Stimulated activated CD4-positive, alpha-beta T cell treated with anti-CD3 and anti-CD28 coated beads, Interleukin-4, amount 100 ng/mL, for 4 hours (primary cell): ENCODE measurements at places on chromosomes 13 and 19.

DNA sequence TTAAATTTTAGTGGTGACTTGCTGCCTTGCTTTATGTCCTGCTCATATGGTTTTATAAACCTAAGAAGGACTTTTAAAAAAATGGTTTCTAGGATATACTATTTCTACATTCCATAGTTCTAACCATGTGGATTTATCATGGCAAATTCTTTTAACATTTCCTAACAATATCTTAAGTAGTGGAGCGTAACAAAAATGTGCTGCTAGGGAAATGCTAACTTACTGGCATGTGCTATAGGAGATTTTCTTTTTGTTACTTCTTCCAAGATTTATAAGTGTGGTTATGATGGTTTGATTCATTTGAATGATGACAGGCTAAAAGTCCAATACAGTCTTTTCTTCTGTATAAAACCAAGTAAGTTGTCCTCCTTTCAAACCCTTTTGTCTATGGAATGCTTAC lies 713.7 kb downstream of the SLITRK1 start:
- no peak for DNase-seq

DNA sequence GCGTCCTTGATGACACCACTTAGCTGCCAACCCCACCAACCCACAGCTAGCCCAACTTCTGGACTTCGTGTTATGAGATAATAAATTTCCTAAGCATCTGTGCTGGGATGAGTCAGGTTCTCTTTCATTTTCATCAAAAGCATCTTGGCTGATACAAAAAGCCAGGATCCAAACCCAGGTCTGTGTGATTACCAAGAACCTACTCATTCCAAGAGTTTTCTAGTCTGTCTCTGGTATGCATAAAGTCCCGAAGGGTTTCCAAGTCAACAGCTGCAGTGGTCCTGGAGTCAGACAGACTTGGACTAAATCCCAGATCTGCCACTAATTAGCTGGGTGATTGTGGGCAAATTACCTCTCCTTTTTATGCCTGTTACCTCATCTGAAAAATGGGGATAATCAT lies 55.5 kb upstream of the SERP2 start:
- no peak for DNase-seq

GRCh38 chr13:25292301-25292700 lies 5.0 kb upstream of the MTMR6 start:
- no peak for DNase-seq

DNA sequence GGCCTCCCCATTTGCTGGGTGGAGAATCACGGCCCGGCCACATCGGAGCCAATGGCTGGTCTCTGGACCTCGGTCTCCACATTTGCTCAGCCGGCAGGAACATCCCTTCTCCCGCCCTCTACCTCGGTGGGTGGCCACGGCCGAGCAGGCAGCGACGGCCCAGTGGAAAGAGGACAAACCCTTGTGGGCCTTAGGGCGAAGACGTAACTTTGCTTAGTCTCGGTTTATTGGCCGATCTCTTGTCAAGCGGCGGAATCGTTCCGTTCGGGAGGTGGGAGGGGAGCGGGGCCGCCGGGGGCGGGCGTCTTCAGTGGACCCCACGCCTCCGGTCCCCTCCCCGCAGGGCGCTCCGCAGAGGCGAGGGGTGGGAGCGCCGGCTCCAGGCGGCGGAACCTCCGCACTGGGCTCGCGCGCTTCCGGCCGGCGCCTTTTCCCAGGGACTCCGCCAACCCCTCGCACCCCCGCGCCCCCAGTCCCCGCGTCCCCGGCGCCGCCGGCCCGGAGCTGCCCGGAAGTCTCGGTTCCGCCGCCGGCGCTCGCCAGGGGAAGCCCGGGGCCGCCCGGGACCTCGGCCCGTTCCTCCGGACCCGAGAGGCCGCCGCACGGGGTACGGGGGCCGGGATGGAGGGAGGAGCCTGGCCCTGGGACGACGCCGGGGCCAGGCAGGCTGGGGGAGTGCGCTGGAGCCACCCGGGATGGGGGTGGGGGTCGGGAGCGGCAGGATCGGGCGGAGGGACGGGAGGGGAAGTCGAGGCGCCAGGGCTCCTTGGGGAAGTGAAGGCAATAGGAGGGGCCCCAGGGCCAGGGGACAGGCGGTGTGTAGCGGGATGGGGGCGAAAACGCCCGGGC lies at the start of gene ZNF580:
Gene ZNF580, plus strand, starts transcription at position 426 of the 849 bp plus-strand sequence. CDS start 1,507 bp downstream, outside the sequence.
- DNase-seq, result peak; percentile 64

- DNase-seq, result no peak
Measured at GRCh38 chr13:74221752-74222151, 87.5 kb upstream of the KLF12 start.

DNA sequence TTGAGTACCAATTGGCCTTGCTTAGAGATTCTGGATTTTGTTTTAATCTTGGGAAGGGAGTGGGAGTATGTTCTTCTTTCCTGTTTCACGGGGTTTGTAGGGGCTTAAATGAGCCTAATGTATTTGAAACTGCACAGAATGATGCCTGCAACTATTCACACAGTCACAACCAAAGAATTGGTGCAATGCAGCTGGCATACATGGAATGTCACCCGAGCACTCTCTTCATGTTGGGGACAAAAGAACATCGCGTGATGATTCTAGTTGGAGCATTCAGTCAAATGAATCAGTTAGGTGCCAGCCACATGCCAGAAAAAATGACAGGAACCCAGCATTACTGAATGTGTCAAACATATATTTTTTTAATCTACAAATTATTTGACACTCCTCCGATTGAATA lies 22.1 kb downstream of the STARD13 start:
- DNase-seq, result no peak

GRCh38 chr19:44890366-44891015 lies 563 bp upstream of the TOMM40 start:
- peak; percentile 100 for DNase-seq

DNA sequence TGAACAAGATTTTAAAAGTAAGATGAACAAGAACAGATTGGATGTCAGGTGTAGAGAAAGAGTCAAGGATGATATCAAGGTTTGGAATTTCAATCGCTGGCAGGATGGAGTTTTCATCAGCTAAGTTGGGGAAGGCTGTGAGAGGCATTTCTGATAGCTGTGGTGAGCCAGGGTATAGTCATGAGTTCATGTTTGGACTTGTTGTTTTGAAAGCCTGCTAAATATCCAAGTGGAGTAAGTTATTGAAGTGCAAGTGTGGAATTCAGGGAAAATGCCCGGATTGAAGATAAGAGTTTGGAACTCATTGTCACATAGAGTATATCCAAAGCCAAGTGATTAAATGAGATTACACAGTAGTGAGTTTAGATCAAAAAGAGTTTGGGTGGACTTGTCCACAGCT lies 11.0 kb upstream of the EPSTI1 start:
- no peak for DNase-seq

- no peak for DNase-seq
Measured at GRCh38 chr13:25384758-25385410, 13.1 kb downstream of the ATP8A2 start.

DNA sequence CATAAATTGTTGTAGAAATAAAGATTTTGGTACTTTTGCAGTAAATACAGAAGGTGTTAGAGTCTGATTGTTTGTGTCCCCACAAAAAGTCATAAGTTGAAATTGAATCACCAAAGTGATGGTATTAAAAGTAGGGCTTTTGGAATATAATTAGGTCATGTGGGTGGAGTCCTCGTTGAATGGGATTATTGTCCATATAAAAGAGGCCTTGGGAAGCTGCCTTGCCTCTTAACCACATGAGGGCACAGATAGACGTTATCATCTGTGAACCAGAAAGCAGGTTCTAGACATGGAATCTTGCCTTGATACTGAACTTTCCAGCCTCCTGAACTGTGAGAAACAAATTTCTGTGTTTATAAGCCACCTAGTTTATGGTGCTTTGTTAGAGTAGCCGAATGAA lies 186.8 kb downstream of the PRR20E start:
- no peak for DNase-seq

DNA sequence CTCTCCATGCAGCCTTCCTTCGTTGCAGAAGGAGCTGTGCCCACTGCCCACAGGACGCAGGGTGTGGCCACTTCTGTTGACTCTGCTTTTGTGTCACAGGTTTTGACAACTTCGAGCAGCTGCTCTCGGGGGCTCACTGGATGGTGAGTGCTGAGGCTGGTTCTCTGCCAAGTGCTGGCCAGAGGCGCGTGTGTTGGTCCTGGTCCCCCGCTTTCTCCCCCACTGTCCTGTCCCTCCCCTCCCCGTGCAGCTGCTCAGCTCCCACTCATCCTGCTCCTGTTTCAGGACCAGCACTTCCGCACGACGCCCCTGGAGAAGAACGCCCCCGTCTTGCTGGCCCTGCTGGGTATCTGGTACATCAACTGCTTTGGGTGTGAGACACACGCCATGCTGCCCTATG lies 10.6 kb upstream of the PDCD2L start:
- no peak for DNase-seq

- DNase-seq, result no peak
Measured at GRCh38 chr13:51912511-51913225, 50.9 kb downstream of the CCDC70 start.

GRCh38 chr13:32426990-32427851 lies 709 bp downstream of the N4BP2L1 start:
- peak; percentile 56 for DNase-seq

DNA sequence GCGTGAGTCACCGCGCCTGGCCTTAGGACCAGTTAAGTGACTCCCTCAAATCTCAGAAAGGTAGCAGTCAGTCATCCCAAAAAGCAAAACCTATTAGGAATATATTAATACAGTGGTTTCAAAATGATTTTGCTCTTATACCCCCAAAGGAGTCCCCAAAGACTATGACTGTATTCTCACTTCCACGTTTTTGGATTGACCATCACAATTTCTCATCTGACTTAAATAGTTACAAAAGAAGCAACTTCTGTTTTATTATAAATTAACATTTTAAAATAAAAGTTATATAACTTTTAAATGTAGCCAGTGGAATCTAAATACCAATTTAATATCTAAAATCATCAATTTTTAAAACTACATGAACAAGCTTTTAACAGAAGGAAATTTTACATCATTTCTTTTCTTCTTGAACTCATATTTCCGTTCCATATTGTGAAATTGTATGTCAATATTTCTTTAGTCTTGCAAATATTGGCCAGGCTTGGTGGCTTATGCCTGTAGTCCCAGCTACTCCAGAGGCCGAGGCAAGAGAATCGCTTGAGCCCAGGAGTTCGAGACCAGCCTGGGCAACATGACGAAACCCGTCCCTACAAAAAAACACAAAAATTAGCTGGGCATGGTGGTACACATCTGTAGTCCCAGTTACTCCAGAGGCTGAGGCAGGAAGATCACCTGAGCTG lies 1.5 kb upstream of the SPART start:
- DNase-seq, result no peak

- no peak for DNase-seq
Measured at GRCh38 chr13:103965506-103966243, 899.5 kb upstream of the SLC10A2 start.

- no peak for DNase-seq
Measured at GRCh38 chr13:83215627-83216026, 666.6 kb downstream of the SLITRK1 start.

DNA sequence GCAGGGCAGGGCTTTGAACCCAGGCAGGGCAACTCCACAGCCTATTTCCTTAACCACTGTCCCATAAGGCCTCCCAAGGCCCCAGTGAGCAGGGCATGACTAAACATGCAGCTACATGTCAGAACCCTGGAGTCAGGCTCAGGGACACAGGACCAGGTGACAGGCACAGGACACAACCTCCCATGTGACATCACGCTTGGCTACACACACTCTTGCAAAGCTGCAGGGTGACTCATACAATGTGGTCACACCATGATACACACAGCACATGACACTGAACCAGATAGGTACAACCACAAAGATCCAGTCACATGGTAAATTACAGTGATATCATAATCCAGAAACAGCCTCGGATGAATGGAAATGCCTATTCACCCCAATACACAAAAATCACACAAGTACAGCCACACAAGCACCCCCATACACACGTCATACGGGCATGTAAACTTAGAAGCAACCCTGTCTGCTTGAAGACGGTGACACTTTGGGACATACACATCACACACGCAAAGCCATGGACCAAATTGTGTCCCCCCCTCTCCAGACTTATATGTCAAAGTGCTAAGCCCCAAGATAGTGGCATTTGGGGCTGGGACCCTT lies 14.5 kb downstream of the KLK4 start:
- no peak for DNase-seq

GRCh38 chr19:27966390-27966816 lies 1246.5 kb downstream of the UQCRFS1 start:
- no peak for DNase-seq

GRCh38 chr19:36266375-36266961 lies 51.6 kb downstream of the ZNF146 start:
- no peak for DNase-seq

- DNase-seq, result no peak
Measured at GRCh38 chr19:10168386-10168948, 26.3 kb downstream of the DNMT1 start.

DNA sequence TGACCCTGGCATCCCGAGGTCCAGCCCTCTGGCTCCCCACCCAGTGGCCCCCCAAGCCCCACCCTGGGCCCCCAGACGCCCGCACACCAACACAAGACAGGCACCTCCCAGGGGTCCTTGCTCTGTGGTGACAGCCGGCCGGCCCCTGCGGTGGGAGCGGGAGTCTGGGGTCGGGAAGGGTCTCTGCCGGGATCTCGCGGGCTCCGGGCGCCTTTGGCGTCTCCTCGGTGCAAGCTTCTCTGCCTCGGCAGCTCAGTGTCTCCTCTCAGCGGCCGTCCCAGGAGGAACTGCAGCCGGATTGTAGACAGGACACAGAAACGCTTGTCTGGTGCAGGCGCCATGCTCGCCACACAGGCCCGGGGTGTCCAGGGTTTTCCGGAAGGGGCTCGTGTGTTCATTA lies 43.7 kb downstream of the TMEM255B start:
- no peak for DNase-seq

DNA sequence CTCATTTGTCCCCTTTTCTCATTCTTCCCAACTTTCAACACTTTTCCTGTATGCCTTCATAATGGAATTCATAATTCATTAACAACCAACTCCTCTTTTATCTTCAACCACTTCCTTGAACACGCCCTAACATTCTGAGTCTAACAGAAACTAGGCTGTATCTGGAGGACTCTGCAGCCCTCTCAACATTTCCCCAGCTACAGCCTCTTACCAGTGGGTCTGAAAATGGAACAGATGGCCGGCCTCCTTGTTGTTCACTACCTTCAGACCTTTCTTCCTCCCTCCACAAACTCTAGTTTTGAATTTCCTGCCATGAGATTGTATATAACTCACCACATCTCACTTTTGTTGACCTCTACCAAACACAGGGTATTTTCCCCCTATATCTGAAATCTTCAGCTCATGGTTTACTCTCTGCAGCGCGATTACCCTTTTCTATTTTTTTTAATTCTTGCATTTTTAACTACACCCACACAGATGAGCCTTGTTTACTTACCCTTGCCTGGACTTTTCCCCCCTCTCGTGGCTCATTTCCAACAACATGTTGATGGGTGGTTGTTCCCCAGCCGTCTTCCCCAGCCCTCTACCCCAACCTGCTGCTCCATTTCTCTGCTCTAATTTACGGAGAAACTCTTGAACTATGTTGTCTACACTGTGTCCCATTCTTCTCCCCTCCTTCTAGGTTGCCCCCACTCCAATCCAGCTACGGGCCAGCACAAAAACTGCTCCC lies 846 bp downstream of the ZNF790 start:
- no peak for DNase-seq

- peak; percentile 21 for DNase-seq
Measured at GRCh38 chr19:11737964-11738745, 591 bp downstream of the ZNF823 start.

- DNase-seq, result peak; percentile 46
Measured at GRCh38 chr13:99303863-99304521, 3.2 kb downstream of the GPR183 start.

GRCh38 chr13:41212881-41213280 lies 18.5 kb upstream of the KBTBD7 start:
- DNase-seq, result no peak
